ENCODE measurements at places on chromosomes 2 and 18. TPM values are rescaled to one million over a fixed set of nuclear protein-coding genes. Genes with fewer than 3 reads are reported as not detected.

The PSTPIP2 gene
- total RNA-seq = 7.2 TPM

- no peak for DNase-seq
Measured at GRCh38 chr18:31553800-31554199, 37.9 kb upstream of the TTR start.

DNA sequence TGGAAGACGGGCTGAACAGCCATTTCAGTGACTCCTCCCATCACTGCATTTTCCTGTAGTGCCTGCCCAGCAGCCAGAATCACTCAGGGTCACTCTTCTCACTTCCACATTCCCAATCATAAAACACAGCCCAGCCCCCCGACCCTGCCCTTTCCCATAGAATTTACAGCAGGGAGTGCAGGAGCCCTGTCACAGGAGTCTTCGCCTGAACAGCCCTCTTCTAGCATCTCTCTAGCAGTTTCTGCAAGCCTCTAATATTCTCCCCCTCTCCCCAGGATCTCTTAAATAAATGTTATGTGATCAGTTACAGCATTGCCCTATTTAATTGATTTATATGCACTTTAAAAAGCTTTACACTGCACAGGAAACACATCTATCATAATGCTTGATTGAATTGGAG, 42.9 kb upstream of the KLHL29 start:
- DNase-seq = no peak

- DNase-seq = no peak
Measured at GRCh38 chr2:157894694-157895435, 18.7 kb upstream of the ACVR1 start.

DNA sequence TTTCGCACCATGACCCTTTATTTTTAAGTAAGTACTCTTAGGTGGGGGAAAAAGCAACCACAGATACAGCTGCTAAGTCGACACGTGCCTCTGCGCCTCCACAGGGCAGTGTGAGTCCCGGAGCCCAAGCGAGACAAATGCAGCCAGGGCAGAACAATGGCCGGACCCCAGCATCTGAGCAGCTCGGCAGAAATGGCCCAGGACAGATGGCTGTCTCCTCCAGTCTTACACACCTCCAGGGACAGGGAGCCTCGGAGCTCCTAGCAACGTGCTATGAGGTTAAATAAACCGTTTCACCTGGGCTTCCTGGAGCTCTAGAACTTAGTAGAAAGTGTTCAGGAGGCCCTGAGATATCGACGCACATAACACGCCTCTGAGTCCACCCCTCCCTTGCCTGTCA, 47.3 kb upstream of the SALL3 start:
- no peak for DNase-seq
